ENCODE measurements at places on chromosomes 5 and 9.
A peak's percentile ranks its signal among the peaks of the same experiment; 100 is the strongest.

- DNase-seq: no peak
Observed at GRCh38 chr5:8462565-8462964, 593.6 kb downstream of the MTRR start.

DNA sequence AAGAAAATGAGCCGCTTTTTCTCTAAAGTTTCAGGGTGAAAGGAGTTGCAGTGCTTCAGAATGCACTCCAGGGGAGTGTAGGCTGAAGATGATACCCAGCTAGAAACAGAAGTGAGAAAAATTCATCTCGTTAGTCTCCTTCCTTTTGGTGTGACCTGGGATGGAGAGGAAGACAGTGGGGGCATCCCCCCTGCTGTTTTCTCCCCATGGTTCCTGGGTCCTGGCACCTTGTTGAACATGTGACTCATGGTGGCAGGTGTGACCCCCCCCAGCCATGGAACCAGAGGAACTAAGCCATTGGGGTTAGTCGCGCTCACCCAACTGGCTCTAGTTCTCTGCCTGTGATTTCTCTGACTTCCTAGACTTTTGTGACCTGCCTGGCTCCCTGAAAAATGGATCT lies 424.6 kb downstream of the CSNK1G3 start:
- no peak for DNase-seq

GRCh38 chr5:90379652-90380051 lies 29.9 kb downstream of the CETN3 start:
- DNase-seq: no peak

- DNase-seq: no peak
Observed at GRCh38 chr9:114947058-114947457, 16.7 kb upstream of the TNFSF8 start.

DNA sequence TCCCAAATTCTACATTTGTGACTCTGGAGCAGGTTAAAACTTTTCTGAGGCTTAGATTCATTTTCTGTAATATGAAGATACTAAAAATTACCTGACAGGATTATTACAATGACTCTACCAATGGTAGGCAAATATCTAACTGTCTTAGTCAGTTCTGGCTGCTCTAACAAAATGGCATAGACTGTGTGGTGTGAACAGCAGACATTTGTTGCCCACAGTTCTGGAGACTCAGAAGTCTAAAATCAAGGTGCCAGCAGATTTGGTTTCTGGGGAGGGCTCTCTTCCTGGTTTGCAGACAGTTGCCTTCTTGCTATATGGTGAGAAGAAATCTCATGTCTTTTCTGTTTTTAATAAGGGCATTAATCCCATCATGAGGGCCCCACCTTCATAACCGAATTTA lies 245.1 kb downstream of the MAST4 start:
- no peak for DNase-seq

GRCh38 chr5:3509290-3509689 lies 86.3 kb upstream of the IRX1 start:
- DNase-seq: no peak

DNA sequence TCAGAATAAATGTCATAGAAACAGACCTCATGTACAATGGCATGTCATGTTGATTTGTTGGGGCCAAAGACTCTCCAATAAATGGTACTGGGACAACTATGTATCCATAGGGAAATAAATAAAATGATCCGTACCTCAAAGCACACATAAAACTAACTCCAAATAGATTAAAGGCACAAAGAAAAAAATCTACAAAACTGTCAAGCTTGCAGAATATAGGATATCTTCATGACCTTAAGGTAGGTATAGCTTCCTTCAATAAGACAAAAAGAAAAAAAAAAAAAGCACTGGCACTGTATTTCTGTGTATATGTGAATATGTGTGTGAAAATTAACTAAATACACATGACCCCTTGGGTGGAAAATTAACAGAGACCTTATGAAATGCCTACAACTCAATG lies 101.9 kb downstream of the DIRAS2 start:
- no peak for DNase-seq

- no peak for DNase-seq
Observed at GRCh38 chr5:64487283-64487682, 18.5 kb upstream of the RGS7BP start.

- DNase-seq: no peak
Observed at GRCh38 chr9:132994410-132995120, 16.1 kb downstream of the GFI1B start.

DNA sequence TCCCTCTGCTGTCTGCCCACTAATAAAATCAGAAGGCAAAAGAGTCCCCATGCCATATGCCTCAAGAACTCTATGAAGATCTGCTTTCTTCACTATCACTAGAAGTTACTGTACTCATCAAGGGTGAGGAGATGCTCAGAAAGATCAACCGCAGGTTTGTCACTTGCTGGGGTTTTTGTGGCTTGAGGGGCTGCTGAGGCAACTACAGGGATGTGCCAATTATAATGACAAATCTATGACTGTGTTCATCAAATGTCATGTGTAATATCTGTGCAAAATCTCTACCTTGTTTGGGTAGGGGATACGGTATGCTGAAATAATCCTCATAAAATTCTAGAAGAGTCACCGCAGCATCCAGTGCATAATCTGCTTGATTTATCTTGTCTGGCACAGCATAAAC lies 13.0 kb downstream of the ERAP1 start:
- DNase-seq: peak; percentile 44

Measured in CD4-positive, alpha-beta T cell treated with Interleukin-21 for 1 hour (primary cell).